ENCODE measurements at places on chromosomes 16 and 17. TPM values are rescaled to one million over a fixed set of nuclear protein-coding genes. Genes with fewer than 3 reads are reported as not detected.

The KRTAP9-8 gene
- not detected for total RNA-seq

The KRTAP4-5 gene
- not detected for total RNA-seq

The SPN gene
- 3.1 TPM for total RNA-seq

The KRT40 gene
- total RNA-seq = not detected

The ARL6IP1 gene
- total RNA-seq = 19.3 TPM

The GLG1 gene
- total RNA-seq = 110 TPM

The CCL7 gene
- total RNA-seq = not detected
